ENCODE measurements at places on chromosomes 2 and 18. TPM values are rescaled to one million over a fixed set of nuclear protein-coding genes. Genes with fewer than 3 reads are reported as not detected.

PLGLB1 gene
- total RNA-seq, result 0.99 TPM

PPIL3 gene
- 66.9 TPM for total RNA-seq

ASB3 gene
- 32.6 TPM for total RNA-seq

KCNIP3 gene
- 1.7 TPM for total RNA-seq

UGT1A3 gene
- not detected for total RNA-seq

UPP2 gene
- total RNA-seq, result not detected

SCG2 gene
- 0.66 TPM for total RNA-seq

FAM237A gene
- total RNA-seq, result not detected

PSMD14 gene
- total RNA-seq, result 57.0 TPM

ICOS gene
- total RNA-seq, result not detected

KLHL14 gene
- total RNA-seq, result not detected

ATOH8 gene
- 19.0 TPM for total RNA-seq

CSRNP3 gene
- total RNA-seq, result 0.66 TPM

GAL3ST2 gene
- not detected for total RNA-seq

KCNG2 gene
- total RNA-seq, result 6.4 TPM

MTCL1 gene
- 56.0 TPM for total RNA-seq

CPLX4 gene
- not detected for total RNA-seq

AQP4 gene
- not detected for total RNA-seq

SIX3 gene
- total RNA-seq, result not detected

OTOF gene
- total RNA-seq, result not detected

G6PC2 gene
- not detected for total RNA-seq

DUSP2 gene
- 1.0 TPM for total RNA-seq

KIAA2012 gene
- under 0.01 TPM for total RNA-seq

ECEL1 gene
- total RNA-seq, result not detected

ROCK2 gene
- total RNA-seq, result 58.1 TPM

CYP27A1 gene
- total RNA-seq, result 40.6 TPM

RNF152 gene
- 24.4 TPM for total RNA-seq
